ENCODE measurements at places on chromosomes 12 and 14.

- DNase-seq = no peak
These were observed 20.1 kb upstream of the CDK17 start for GRCh38 chr12:96420277-96420835.

DNA sequence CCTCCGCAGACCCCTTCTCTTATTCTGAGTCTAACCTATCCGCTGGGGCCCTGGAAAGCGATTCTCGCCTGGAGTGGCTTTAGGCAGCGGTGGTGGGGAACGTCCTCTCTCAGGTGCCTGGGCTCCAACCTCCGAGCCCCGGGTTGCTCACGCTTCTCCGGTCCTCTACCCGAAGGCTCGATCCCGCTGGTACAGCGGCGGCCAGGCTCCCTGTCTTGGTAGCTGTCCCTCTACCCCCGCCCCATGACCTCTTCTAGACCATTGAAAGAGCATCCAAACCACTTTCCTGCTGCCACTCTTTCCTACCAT is 505 bp upstream of the HEBP1 start:
- DNase-seq = peak; percentile 62

DNA sequence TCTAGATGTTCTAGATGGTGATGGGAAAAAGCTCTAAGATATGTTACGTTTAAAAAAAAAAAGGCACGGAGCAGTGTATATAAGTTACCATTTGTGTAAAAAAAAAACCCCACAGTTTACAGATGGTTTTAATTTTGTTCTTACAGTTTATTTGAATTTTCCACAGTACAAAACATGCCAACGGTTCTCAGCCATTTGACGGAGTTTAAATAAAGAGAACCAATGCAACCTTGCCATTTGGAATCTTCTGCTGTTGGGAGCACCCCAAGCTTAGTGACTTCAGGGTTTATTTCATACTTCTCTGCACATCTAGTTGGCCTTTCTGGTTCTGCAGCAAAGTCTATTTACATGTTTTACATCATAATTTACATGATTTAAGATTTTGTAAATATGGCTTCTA is 7.7 kb upstream of the HPD start:
- DNase-seq = no peak

DNA sequence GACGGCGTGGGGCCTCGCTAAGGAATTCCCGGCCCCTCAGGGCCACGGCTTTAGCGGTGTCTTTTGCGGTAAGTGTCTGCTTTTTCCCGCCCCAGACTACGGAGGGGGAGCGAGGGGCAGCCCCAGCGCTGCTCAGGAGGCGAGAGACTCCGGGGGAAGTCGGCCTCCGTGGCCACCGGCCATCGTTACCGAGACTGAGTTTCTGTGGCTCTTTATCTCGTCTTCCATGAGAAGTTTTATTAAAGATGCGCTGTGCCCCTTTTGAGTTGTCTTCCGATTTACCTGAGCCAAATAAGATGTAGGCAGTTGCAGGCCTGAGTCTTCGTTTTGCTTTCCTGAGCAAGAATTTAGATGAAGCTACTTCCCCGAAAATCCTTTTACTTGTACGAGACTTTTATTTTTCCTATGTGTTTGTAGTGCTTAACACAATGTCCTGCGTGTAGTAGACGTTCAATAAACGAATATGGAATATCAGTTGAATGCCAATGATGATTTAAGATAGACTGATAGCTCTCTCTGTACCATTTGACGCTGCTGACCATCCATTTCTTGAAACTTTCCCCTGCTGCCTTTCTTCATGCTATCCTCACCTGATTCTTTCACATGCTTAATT is 462 bp downstream of the SRP54 start:
- no peak for DNase-seq

DNA sequence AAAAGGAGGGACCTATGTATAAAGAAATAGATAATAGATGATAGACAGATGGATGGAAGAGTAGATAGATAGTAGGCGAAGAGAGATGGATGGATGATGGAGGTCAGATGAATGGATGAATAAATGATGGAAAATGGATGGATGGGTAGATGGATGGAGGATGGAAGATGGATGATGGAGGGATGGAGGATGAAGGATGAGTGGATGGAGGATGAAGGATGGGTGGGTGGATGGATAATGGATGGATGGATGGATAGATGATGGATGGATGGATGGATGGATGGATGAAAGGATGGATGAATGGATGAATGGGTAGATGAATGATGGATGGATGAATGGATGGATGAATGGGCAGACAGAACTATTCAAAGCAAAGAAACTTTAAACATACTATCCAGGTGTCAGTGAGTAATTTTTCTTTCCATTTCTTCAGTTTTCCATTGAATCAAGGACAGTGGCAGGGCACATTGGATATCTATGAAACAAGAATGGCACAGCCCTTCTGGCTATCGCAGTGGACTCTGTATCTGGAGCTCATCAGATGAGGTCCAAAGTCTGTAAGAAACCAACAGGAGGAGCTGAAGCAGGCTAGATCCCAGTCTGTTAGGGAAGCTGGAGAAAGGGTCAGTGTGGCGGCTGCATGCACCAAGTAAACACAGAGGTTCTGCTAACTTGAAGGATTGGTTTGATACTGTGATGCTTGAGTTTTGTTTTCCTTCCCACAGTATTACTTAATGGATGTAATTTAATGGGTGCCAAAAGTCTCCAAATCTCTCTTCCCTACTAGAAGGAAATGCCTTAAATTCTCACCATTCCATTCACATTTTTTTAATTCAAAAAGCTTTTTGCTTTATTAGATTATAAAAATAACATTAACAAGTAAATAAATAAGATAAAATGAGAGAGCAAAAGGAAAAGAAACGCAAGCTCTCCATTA is 18.1 kb upstream of the MED13L start:
- no peak for DNase-seq

DNA sequence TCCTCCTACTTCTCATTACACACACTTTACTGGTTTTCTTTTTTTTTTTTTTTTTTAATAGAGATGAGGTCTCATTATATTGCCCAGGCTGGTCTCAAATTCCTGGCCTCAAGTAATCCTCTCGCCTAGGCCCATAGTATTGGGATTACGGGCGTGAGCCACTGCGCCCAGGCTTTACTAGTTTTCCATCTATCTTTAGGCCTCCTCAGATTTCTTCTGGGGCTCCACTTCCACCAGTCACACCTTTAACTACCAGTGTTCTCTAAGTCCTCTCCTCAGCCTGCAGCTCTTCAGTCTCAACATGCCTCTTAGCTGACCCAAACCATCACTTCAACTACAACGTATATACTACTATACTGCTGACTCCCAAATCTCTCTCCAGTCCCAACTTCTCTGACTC is 10.4 kb downstream of the R3HDM2 start:
- DNase-seq = no peak

GRCh38 chr12:27592548-27592947 is 68.5 kb downstream of the PPFIBP1 start:
- DNase-seq = no peak

DNA sequence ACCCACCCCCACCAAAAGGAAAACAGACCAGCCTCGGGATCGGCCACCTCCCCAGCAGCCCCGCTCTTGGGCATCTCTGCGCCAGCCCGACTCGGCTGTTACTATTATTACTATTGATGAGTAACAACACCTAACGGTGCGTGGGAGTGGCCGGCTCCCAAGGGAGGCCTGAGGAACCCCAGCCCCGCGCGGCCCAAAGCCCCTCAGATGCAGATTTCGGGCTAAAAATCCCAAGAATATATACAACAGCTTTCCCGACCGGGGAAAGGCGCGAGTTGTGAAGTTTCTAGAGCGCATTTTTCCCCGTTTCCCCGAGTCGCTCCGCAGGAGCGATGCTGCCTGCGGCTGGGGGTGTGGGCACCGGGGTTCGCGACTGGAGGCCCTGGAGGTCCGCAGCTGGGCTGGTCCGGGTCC is 565 bp downstream of the NT5DC3 start:
- DNase-seq = peak; percentile 14

DNA sequence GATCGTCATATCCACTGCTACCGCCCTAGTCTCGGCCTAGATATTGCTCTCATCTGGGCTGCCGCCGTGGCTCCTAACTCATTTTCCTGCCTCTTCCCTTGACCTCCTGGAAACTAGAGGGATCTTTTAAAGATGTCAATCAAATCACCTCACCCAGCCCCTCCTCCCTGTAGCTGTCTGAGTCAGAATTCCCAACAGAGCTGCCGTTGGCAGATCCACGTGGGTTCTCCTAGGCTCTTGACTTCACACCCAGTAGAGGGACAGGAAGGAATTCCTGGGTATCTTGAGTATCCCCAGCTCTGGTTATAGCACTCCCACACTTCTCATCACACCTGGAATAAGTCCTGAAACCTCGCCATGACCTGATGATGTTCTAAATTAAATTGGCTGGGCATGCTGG is 11.9 kb downstream of the TGFB3 start:
- no peak for DNase-seq

DNA sequence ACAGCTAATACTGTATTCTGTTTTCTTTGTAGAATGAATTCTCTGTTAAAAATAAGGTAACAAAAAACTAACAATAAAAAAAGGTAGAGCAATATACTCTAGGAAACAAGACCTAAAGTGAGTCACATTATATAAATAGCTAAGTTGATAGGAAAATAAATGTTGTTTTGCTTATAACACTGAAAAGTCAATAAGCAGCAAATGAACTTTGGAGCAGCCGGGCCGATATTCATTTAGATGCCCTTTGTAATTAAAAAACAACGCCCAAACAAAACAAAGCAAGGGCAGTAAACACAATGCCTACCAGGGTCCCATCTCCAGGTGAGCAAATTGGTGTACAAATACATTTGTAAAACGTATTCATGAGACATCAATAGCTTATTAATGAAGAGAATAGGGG is 227.6 kb upstream of the FOXN3 start:
- DNase-seq = no peak

GRCh38 chr12:5941907-5942306 is 3.2 kb downstream of the ANO2 start:
- no peak for DNase-seq

DNA sequence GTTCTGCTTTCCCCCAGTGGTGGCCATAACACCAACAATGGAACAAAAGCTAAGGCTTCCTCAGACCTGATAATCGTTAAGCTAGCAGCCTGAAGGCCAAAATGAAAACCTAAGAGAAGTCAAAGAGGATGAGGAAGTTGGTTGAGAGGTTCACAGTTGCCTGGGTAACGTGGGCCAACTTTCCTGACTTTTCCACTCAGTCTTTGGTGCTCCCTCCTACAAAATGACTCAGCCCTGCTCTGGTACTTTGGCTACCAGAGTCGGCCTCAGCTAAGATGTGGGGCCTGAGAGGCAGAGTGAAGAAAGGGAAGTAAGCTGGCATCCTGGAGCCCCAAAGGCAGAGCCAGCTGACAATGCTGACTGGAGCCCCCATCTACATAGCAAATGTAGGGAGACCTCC is 14.9 kb upstream of the FKBP11 start:
- no peak for DNase-seq
